Stimulated activated effector memory CD8-positive, alpha-beta T cell treated with anti-CD3 and anti-CD28 coated beads, Interleukin-12 subunit alpha, Interleukin-12 subunit beta, amount 100 ng/mL, for 72 hours (primary cell): ENCODE measurements at places on chromosomes 1 and 21.

DNA sequence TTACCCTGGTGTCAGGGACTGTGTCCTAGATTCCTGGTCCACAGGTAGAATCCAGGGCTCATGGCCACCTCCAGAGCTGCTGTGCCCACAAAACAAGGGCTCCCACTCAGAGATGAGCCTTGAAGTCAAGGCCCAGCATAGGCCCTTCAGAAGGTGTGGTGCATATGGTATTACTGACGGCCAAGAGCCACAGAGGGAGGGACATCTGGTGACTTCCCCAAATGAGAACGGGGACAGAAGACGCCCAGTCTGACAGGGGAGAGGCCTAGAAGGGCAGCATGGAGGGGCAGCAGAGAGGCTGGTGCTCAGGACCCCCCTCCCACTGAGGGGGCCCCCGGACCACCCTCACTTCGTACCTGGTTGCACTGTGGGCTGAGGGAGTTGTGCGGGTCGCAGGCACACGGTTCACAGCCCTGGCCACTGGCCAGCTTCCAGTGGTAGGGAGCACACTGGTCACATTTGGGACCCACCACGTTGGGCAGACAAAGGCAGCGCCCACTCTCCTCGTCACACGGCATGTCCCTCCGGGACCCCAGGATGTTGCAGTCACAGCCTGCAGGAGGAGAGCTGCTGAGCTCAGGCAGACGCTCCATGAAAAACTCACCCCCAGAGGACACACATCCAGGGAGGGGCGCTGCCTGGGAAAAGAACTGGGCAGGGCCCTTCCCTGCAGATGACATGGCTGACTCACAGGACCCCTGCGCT is 25.0 kb downstream of the LAMB3 start:
- DNase-seq = no peak

DNA sequence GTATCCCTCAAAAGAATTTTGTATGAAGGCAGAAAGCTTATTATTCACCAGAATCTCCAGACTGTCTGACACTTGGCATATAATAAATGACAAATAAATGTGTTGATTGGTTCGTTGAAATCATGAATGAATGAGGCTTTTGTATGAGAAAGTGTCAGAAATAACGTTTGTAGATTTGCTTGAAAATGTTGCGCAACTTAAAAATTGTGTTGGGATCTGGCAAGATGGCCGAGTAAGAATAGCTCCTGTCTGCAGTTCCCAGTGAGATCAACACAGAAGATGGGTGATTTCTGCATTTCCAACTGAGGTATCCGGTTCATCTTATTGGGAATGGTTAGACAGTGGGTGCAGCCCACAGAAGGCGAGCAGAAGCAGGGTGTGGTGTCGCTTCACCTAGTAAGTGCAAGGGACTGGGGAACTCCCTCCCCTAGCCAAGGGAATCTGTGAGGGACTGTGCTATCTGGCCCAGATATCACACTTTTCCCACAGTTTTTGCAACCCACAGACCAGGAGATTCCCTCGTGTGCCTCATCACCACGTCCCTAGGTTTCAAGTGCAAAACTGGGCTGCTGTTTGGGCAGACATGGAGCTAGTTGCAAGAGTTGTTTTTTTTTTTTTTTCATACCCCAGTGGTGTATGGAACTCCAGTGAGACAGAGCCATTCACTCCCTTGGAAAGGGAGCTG is 759.0 kb downstream of the LTN1 start:
- no peak for DNase-seq

GRCh38 chr1:87173231-87173630 is 155.4 kb upstream of the LMO4 start:
- no peak for DNase-seq

DNA sequence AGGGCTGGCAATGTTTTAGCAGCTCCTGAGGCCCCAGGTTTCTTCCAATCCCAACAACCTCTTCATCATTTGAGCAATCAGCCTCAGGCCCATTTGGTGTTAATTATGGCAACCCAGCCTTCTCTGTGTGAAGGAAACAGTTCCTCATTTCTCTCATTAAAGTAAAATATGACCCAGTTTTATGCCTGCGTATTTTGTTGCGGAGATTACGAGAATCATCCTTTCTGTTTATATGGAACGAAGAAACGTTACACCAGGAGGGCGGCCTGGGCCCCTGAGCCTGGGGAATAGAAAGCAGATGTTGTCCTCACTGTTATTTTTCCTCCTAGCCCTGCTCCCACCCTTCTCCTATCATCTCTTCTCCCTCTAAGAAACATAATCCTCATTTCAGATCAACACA is 332.2 kb upstream of the USP24 start:
- no peak for DNase-seq

DNA sequence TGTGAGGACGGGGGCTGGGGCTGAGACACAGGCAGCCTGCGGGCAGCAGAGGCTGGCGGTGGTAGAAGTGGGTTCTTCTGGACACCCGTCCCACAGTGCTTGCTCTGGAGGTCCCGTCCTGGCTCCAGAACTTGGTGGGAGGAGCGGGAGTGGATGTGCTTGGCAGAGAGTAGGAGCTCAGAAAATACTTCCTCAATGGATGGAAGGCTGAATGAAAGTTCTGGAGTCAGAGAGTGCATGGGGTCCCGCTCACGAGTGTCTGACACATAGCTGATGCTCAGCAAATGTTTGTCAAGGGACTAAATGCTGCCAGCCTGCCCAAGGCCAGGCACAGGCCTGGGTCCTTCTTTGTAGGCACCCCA is 13.4 kb upstream of the NES start:
- DNase-seq = no peak

GRCh38 chr1:2473198-2473597 is 2.9 kb upstream of the PLCH2 start:
- no peak for DNase-seq

- no peak for DNase-seq
Measured at GRCh38 chr1:118842452-118843201, 145.5 kb downstream of the TBX15 start.

DNA sequence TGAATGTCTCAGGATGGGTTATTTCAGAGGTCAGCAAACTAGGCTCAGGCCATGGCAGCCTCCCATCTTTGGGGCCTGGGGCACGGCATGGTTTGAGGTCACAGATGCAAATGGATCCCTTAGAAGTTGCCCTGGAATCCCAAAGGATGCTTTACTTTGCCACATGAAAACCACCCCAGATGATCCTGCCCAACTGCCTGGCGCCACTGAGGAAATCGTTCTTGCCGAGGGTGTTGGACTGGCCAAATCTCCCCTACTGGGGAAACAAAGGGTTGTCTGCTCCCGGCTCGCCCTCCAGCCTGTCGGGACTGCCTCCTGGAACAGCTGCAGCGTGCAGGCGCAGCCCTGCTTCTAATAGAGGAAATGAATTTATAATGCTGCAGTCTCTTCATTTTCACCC is 173.0 kb upstream of the LMO4 start:
- DNase-seq = no peak

GRCh38 chr1:246317332-246318035 is 189.6 kb downstream of the SMYD3 start:
- no peak for DNase-seq

DNA sequence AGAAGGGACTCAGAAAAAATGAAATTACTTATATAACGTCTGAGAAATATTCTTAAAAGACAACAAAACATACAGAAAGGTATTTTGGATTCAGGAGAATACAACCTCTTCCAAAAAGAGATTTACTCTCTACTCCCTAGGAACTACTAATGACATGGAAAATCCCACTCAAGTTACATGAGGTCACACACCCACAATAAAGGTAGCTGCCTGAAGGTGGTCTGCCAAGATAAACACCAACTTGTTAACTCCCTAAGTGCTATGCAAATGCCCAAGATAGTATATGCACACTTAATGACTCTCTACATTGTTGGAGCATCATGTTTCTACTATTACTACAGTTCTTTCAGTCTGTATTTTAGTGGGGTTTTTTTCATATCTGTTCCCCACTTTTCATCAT is 26.5 kb downstream of the RERE start:
- DNase-seq = no peak

- DNase-seq = no peak
Measured at GRCh38 chr21:41995577-41995976, 14.6 kb downstream of the ZBTB21 start.

DNA sequence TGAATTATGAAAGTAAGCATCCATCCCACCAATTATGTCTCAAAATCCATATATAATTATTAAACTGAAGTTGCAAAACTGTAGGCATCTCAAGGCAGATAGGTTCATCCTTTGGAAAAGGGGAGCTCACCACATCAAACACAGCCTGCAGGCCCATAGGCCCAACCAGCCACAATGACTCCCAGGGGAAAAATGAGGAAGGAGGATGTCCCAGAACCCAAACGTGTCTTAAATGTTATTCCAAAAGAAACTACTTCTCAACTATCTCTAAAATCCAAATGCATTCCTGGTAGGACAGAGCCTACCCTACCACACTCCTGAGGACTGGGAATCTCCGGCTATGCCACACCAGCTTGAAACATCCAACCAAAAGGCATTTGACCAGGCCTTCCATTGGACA is 12.8 kb downstream of the TIAM1 start:
- no peak for DNase-seq

DNA sequence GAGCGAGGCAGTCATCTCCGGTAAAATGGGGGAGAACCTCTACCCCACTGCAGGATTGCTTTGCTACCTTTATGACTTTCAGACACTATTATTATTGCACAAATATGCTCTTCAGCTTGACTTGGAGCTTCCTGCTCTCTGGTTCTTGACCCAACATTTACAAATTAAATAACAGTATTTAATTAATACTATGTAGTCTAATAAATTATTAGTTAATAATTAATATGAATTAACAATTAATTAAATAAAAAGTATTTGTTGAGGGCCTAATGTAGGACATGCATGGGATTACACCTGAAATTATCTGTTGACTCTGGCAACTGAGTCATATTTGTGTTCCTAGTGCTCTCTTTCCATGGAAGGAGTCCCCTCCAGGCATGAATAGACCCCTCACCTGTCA is 359.9 kb downstream of the SIPA1L2 start:
- DNase-seq = no peak
